ENCODE measurements at places on chromosomes 6 and 20.

- DNase-seq = no peak
Measured at GRCh38 chr6:28380381-28380780, 19.2 kb downstream of the ZSCAN12 start.

DNA sequence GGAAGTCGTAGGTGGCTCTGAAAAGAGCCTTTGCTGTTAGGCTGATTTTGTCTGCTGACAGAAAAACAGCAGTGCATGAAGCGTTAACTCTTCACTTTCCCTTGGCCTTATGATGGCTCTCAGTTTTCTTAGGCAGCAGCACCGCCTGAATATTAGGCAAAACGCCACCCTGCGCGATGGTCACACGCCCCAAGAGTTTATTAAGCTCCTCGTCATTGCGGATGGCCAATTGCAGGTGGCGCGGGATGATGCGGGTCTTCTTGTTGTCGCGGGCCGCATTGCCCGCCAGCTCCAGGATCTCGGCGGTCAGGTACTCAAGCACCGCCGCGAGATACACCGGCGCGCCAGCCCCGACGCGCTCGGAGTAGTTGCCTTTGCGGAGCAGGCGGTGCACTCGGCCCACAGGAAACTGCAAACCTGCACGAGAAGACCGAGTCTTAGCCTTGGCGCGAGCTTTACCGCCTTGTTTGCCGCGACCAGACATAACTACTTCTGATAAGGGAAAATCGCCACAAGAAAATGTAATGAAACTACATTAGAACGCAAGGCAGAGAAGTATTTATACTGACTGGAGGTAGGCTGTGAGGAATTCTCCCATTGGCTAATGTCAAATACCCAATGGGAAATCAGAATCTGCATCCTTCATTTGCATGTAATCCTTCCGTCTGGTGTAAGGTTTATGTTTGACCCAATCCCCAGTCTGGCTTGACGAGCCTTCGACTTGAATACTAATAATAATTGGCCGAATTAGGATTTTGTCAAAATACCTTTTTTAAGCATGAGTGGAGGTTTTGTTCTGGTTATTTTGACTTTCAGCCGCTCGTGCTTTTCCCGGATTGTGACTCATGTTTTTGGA lies 53.9 kb upstream of the HFE start:
- peak; percentile 85 for DNase-seq

GRCh38 chr6:33695451-33695887 lies 16.0 kb downstream of the UQCC2 start:
- DNase-seq = no peak

DNA sequence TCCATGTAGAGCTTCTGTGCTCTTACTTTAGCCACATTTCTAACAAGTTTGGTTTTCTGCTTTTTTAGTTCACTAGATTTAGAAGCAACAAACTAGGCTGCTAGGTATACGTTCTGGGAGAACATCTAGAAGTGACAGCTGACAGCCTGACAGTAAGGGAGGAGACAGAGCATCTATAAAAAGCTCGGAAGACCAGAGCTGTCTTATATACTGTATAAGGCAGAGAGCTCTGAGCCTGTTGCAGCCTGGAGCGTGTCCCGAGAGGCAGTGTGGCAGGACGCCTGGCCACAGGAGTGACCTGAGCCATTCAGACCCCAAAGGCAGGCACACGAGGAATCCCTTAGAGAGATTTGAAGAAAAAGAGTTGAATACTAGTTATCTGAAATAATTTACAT lies 24.6 kb downstream of the PPP1R14C start:
- no peak for DNase-seq

DNA sequence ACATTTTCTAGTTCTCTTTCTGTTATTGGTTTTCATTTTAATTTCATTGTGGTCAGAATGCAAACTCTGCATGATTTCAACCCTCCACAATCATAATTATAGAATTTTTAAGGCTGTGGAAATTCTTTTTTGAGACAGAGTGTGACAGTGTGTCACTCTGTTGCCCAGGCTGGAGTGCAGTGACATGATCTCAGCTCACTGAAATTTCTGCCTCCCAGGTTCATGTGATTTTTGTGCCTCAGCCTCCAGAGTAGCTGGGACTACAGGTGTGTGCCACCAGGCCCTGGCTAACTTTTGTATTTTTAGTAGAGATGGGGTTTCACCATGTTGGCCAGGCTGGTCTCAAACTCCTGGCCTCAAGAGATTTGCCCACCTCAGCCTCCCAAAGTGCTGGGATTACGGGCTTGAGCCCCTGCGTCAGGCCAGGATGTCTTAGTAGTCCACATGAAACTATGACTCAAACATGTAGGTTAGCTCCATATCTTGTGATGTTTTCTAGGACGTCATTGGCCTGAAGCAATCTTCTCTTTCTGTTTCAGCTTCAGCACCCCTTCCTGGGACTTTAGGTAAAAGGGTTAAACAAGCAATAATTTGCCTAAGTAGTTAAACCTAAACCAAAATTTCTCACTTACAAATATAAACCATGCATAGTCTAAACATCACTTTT lies 47.4 kb upstream of the SAMD3 start:
- DNase-seq = no peak

- DNase-seq = no peak
Measured at GRCh38 chr6:112270756-112271155, 16.4 kb upstream of the LAMA4 start.

GRCh38 chr6:139824864-139825263 lies 450.4 kb upstream of the CITED2 start:
- no peak for DNase-seq

DNA sequence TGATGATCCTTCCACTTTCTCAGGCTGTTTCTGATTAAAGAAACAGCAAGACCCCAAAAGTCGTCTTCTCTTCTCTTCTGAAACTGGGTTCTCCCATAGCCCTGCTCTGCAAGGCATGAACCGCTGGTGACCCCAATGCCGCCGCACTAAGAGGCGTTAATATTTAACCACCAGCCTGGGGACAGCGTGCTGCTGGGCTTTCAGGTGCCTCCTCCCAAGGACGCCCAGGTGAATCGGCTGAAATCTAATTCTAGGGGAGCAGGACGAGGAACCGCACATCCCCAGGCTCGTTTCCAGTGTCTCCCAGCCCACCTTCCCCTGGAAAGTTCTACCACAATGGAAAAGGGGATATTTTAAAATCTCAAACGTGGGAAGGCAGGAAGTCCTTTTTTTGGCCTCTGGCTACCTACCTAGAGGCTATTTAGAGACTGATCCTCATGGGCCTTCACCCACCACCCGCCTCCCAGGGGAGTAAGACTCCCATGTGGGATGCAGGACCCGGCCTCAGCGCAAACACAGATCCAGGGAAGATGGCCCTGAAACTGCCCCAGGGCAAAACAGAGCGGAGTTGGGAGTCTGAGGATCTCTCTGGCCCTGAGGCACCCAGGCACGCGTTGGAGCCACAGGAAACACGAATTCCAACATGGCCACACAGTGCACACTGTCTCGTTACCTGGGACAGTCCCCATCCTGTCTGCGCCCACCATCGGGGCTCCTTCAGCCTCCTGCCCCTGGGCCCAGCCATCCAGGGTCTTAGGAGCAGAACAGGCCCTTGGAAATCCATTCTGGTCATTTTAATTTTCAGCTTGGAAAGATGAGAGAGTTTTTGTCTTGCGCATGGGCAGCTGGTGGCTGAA lies 56.2 kb downstream of the BMP7 start:
- no peak for DNase-seq

DNA sequence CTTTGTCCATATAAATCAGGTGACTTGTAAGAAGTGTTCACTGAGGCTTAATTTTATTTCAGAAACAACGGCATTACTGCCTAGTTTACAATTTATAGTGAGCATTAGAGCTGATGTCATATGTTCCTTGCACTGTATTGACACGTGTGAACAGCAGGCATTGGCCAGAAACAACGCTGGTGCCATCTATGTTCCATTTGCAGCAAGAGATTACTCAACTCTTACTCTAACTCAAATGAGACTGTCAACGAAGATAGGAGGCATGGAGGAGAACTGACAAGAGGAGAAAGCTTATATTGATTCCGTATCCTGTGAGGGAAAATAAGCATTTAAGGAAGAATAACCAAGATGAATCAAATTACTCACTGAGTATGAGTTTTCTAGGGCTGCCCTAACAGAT lies 48.4 kb downstream of the MTFR2 start:
- DNase-seq = no peak

GRCh38 chr6:82237013-82237412 lies 10.5 kb downstream of the IBTK start:
- DNase-seq = no peak

DNA sequence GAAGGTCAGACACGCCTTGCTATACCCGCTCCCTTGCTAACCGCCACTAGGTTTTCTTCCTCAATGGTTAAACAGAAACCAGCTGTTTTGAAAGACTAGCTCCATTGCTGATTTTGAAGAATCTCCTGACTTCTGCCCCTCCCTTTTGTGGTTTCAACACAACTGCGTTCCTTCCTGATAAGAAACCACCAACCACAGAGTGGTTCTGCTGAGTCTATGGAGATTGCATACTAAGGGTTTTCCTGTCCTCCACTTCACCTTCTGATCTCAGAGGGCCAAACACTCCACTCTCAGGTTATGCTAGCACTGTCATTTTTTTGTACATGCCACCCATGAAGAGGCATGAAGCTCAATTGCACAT lies 207.9 kb downstream of the MYLK4 start:
- DNase-seq = peak; percentile 80

DNA sequence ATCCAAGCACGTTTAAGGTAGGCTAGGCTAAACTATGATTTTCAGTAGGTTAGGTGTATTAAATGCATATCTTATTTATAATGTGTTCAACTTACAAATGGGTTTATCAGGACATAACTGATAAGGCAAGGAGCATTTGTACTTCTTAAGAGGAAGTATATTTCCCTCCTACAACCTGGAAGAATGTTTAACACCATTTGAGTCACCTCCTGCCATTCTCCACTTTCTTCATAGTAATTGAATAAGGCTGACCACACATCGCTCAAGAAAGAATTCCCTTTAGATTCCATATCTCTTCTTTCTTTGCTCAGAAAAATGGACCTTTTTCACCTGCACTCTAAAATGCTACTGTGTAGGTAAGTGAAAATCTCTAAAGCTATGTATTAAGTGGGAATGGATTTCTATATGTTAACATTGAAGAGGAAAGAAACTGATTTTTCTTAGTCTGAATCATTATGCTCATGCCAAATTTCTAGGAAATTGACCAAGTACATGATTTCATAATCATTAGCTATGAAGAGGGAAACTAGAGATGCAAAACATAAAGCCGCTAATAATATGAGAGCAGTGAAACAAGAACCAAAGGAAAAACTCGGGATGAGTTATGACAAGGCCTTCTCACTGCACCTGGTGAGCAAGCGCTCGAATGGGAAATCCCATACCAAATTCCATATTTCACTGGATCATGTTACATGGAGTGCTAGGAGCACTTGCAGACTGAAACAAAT lies 210.4 kb downstream of the ALDH8A1 start:
- DNase-seq = no peak

Data from activated CD4-positive, alpha-beta memory T cell treated with anti-CD3 and anti-CD28 coated beads, Interleukin-2, amount 10 ng/mL, durations not matched to agents 7 days and 5 days (primary cell).